ENCODE measurements at places on chromosomes 4 and X. TPM values are rescaled to one million over a fixed set of nuclear protein-coding genes. Genes with fewer than 3 reads are reported as not detected.

DNA sequence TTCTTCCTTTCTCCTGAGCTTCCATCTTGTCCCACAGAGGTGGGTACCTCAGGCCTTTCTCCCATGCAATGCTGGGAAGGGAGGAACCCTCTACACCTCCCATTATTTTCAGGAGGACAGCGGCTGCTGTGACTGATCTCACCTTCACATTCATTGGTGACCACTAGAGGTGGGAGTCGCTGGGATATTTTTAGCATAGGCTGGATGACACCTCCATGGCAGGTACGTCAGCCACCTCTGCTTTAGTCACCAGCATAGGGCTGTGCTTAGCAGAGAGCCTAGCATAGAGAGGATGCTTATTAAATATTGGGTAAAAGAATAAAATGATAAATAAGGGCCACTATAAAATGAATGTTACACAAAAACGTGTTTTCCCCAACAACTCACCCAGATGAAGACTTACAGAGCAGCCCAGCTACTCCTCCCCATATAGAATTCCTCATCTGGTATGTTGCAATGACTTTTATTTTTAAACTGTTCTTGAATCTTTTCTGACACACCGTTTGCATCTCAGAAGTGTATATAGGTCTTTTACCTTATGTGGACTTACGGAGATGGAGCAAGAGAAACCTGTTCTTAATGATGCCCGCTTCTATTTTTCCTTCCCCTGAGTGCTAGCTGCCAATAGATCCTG lies 60.9 kb upstream of the SORBS2 start:
- no peak overlapping the region for H3K27ac ChIP-seq
- no peaks in the 10 kb centered on the region for H3K36me3 ChIP-seq
- H3K4me3 ChIP-seq, result no peak overlapping the region

- no peak overlapping the region for H3K27ac ChIP-seq
- H3K4me1 ChIP-seq, result no peaks in the 10 kb centered on the region
- H3K27me3 ChIP-seq, result no peaks in the 10 kb centered on the region
- no peak overlapping the region for H3K4me3 ChIP-seq
- no peak for DNase-seq
- H3K36me3 ChIP-seq, result no peaks in the 10 kb centered on the region
These were observed 756.3 kb upstream of the ATOH1 start for GRCh38 chr4:93072292-93072691.

- H3K4me1 ChIP-seq, result no peaks in the 10 kb centered on the region
- no peaks in the 10 kb centered on the region for H3K36me3 ChIP-seq
- H3K4me3 ChIP-seq, result no peak overlapping the region
- no peaks in the 10 kb centered on the region for H3K27me3 ChIP-seq
- H3K27ac ChIP-seq, result no peak overlapping the region
- no peak for DNase-seq
These were observed 271.4 kb downstream of the KCNIP4 start for GRCh38 chr4:21677173-21677572.

Gene NUP62CL
- not detected for total RNA-seq

DNA sequence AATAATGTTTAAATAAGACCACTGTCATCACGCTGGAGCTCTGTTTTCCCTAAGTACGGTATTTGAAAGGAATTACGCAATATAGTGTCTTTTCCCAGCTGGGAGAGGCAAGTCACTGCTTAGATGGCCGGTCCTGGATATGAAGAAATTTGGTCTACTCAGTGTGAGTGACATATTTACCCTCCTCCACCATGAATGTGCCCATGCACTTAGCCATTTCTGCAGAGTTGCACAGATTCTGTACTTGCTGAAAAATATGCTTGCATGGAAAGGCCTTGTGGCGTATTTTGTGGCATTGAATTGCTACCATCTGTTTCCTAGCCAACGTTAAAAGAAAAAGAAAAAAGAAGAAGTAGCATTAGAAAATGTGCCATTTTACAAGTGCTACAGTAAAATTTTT lies 73.1 kb downstream of the ADGRL3 start:
- no peak for DNase-seq
- no peak overlapping the region for H3K27ac ChIP-seq
- no peaks in the 10 kb centered on the region for H3K27me3 ChIP-seq

GRCh38 chrX:103941201-103941975 lies 21.0 kb upstream of the TMSB15B start:
- no peak for DNase-seq
- H3K36me3 ChIP-seq, result no peaks in the 10 kb centered on the region
- H3K4me3 ChIP-seq, result no peak overlapping the region
- no peak overlapping the region for H3K27ac ChIP-seq
- peaks cover 3% of the 10 kb centered on the region for H3K27me3 ChIP-seq

- H3K4me1 ChIP-seq, result no peaks in the 10 kb centered on the region
- no peaks in the 10 kb centered on the region for H3K27me3 ChIP-seq
- H3K27ac ChIP-seq, result no peak overlapping the region
- DNase-seq, result no peak
- H3K36me3 ChIP-seq, result peaks cover 32% of the 10 kb centered on the region
These were observed 6.5 kb downstream of the PLCXD1 start for GRCh38 chrX:287670-288069.

Gene RASSF6
- total RNA-seq, result not detected

DNA sequence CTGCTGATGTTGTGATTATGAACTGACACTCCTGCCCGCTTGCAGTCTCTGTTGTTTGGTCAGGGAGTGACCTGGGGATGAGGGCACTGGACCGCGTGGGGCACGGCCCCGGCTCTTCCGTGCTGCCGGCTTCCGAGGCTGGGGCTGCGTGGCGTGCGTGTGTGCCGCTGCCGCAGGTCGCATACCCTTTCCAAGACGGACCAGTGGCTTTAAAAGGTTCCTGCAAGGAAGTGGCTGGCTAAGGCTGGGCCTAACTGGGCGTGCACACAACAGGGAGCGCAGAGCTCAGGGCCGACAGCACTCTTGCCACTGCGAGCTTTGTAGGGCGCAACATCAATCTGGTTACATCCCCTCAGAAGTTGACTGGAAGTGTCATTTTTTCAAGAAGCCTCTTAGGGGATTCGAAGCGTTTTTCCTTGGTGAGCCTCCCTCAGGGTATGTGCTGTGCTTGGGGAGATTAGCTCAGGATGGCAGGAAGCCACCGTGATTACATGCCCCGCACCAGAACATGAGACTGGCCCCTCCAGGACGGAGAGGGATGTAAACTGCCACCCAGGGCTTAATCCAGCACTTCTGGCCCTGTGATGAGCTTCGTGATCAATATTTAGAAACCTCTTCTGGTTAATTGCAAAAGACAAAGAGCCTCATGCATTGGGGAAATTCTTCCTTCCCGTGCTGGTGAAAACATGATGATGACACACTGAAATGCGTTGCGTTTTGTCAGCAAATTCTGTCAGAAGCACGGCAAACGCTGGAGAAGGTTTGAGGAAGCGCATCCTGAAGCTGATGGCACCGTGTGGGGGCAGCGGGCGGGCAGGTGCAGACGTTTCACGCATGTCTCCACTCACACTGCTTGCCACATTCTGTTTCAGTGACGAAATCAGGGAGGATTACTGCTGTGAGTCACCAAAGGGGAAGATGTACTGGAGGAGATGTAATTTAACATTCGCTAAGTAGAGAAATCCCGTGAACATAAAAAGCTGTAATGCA lies 11.1 kb downstream of the MAEA start:
- DNase-seq, result peak; percentile 97
- H3K27ac ChIP-seq, result peak overlapping the region; percentile 20
- no peaks in the 10 kb centered on the region for H3K4me1 ChIP-seq

DNA sequence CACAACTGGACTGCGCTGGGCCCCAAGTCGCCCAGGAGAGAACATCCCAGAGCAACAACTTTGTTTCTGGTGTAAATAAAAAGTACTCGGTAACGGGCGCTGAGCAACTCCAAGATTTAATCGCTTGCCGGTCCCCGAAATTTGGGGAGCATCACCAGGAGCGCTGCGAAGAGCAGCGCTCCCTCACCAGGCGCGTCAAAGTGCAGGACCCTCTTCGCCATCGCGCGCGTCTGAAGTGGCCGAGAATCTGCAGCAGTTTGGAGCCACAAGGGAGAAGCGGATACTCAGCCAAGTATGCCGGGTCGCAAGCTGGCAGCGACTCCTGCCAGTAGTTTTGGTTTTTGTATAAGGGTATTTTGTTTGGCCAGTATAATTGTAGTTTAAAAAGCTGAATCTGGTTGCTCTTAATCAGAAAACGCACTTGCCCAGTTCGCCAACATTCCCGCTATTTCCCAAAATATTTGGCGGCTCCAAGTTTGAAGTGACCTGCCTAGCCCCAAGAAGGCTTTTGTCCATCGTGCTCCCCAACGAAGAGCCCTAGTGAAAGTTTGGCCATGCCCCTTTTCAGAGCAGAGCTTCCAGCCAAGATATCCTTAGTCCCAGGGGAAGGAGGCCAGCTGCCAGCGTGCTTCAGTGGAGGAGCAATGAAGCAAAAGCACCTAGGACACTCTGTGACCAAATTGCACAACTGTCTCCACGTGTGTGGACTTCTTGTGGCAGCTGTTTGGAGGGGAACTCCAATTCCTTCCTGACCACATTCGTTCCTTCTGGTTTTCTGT lies 557 bp upstream of the KDR start:
- H3K4me1 ChIP-seq, result no peaks in the 10 kb centered on the region
- peaks cover 30% of the 10 kb centered on the region for H3K27me3 ChIP-seq
- peak overlapping the region; percentile 58 for H3K4me3 ChIP-seq
- H3K36me3 ChIP-seq, result no peaks in the 10 kb centered on the region

DNA sequence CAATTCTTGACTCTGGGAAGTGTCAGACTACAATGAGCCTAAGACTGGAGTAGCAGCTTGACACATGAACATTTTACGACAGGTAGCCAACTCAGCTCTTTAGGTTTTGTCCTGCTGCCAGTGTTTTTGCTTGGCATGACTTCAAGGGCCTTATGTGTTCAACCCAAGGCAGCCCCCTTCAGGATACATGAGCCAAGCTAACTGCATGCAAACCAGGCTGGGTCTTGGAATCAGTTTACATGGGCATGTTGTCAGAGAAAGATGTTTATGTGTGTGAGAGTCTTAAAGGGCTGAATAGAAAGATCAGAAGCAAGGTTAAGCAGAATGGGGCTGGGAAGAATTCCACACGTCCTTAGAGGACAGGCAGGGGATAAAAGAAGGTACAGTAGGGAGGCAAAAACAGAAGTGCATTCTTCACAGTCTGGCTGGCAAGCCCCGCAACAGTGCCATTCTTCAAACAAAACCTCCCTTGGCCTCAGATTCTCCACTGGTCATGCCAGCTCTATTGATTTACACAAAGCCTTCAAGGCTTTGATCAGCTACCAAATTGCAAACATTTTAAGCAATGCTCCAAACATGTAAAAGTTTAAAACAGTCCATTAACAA lies 97.3 kb downstream of the NKX6-1 start:
- DNase-seq, result no peak
- no peaks in the 10 kb centered on the region for H3K27me3 ChIP-seq
- no peak overlapping the region for H3K27ac ChIP-seq
- no peak overlapping the region for H3K4me3 ChIP-seq
- H3K36me3 ChIP-seq, result no peaks in the 10 kb centered on the region
- no peaks in the 10 kb centered on the region for H3K4me1 ChIP-seq

Gene PORCN
- total RNA-seq, result 13.8 TPM

Data from osteoblast (primary cell).